ENCODE measurements at places on chromosomes 2 and 18. TPM values are rescaled to one million over a fixed set of nuclear protein-coding genes. Genes with fewer than 3 reads are reported as not detected.
A peak's percentile ranks its signal among the peaks of the same experiment; 100 is the strongest.

The SPRED2 gene
- 4.8 TPM for total RNA-seq

The FLACC1 gene
- total RNA-seq: 10.8 TPM

The HOXD10 gene
- total RNA-seq: 14.4 TPM

The GKN2 gene
- total RNA-seq: 0.96 TPM

The LPIN2 gene
- total RNA-seq: 23.4 TPM

The UPP2 gene
- total RNA-seq: 0.24 TPM

The CHN1 gene
- 46.0 TPM for total RNA-seq

The TEKT4 gene
- total RNA-seq: 1.9 TPM

The NMS gene
- total RNA-seq: not detected

The MBOAT2 gene
- 34.2 TPM for total RNA-seq

The CROCC2 gene
- 3.1 TPM for total RNA-seq

The TMEFF2 gene
- total RNA-seq: 10.4 TPM

DNA sequence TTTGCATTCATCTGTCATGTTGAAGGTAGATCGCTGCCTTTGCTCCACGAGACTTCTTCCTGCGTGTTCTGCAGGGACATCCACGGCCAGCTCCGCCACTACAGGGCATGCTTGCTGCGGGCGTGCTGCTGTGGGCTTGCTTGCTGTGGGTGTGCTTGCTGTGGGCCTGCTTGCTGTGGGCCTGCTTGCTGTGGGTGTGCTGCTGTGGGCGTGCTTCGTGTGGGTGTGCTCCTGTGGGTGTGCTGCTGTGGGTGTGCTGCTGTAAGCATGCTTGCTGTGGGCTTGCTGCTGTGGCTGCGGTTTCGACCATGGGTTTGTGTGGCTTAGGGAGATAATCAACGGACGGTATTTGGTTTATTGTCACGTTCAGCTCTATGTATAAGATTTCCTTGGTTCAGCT, 161.3 kb upstream of the NFATC1 start:
- no peak for DNase-seq

DNA sequence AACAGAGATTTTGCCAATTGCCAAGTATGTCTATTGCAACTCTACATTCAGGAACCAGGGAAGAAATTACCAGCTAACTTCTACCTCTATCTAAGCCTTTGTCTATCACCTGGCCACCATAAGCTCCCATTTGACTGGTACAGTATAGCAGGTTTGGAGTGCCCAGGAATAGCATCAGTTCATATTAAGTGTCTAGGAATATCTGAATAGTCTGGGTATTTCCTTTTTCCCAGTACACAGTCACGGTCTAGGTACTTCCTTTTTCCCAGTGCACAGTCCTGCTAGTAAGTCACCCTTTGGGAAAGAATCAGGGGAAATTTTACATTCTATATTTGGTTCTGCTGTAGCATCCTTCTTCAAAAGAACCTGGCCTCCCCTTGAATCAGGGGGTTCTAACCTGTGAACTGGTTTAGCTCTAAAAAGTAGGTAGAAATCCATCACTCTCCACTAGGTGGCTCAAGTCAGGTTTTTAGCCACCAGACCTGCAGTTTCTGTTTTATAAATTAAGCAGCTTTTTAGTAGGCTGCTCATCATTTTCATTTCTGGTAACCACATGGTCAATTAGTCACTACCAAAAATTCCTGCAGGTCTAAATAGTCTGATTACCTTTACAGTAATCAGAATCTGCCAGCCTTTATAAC, 49.3 kb upstream of the DNAJC10 start:
- DNase-seq: no peak

DNA sequence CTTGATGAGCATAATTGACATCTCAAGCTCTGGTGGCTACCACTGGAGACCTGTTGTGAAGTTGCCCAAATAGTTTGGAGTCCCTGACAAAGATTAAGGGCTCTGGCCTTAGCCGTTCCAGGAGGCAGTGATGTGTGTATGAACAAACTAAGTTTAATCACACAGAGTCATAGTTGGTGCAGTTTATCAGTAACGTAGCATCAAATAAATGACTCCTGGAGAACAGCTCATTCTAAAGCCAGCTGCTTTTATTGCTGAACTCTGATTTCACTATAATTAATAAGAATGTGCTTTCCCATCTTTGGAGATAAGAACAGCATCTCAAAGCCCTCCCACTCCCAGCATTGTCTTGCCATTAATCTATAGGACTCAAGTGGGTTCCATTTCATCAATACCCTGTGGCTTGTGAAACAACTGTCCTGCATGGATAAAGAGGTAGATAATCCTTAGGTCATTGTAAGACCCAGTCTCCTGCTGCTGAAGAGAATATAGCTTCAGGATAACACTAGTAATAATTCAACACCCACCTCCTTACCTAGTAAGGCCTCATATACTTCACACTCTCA, 211.4 kb upstream of the THUMPD2 start:
- no peak for DNase-seq

- DNase-seq: no peak
These were observed 1.1 kb downstream of the TFCP2L1 start for GRCh38 chr2:121283670-121284462.

DNA sequence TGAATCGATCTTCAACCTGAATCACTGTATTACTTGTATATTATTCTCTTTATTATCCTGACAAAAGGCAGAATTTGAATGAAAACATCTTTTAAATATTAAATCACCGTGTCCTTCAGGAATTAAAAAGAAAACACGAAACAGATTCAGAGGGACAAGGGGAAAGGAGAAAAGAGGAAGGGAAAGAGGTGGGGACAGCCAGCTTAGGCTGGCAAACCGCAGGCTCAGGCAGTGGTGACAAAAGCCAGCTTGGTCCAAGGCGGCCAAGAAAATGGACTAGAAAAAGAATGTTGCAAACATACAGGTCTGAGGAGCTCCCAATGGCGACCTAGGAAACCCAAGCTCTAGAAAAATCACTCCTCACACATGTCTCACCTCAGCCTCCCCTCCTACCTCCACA, 6.8 kb downstream of the B4GALT6 start:
- no peak for DNase-seq

- DNase-seq: peak; percentile 46
These were observed 219.6 kb upstream of the RAB12 start for GRCh38 chr18:8389391-8390340.

- no peak for DNase-seq
These were observed 280.4 kb downstream of the ALPK2 start for GRCh38 chr18:58348517-58348916.

DNA sequence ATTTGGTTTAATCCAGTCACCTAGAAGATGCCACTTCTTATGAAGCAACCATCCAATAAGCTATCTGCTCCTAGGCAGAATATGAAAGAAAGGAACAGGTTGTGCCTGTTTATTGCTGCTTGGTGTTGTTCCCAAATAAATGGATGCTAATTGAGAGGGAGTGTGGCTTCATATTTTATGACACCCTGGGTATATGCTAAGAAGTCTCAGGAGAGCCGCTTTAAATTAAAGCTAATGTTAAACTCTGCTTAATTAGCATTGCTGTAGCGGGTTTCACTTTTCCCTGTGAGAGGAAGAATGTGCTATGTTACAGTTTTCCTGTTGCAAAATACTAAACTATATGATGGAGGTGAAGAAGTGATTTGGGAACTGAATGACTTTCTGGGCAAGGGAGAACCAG, 48.7 kb upstream of the TANK start:
- no peak for DNase-seq

- DNase-seq: peak; percentile 81
These were observed 7.6 kb downstream of the CTIF start for GRCh38 chr18:48546396-48546795.

GRCh38 chr2:197383825-197384224, 51.0 kb downstream of the SF3B1 start:
- DNase-seq: no peak

GRCh38 chr2:215767625-215768024, 245.7 kb downstream of the MREG start:
- no peak for DNase-seq

DNA sequence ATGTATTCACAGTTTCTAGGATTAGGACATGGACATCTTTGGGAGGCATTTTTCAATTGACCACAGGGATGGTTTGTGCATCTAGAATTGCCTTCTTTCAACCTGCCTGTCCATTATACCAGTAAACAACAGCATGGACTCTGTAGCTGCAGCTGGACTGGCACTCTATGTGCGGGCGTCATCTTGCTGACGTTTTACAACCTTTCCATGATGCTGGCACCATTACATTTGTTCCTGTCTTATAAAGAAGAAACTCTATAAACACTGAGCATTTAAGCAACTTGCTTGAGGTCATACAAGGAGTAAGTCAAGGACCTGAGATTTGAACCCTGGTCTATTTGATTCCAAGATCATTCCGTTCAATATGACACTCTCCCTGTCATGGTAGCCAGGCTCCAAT, 25.4 kb upstream of the IGFBP5 start:
- DNase-seq: no peak

DNA sequence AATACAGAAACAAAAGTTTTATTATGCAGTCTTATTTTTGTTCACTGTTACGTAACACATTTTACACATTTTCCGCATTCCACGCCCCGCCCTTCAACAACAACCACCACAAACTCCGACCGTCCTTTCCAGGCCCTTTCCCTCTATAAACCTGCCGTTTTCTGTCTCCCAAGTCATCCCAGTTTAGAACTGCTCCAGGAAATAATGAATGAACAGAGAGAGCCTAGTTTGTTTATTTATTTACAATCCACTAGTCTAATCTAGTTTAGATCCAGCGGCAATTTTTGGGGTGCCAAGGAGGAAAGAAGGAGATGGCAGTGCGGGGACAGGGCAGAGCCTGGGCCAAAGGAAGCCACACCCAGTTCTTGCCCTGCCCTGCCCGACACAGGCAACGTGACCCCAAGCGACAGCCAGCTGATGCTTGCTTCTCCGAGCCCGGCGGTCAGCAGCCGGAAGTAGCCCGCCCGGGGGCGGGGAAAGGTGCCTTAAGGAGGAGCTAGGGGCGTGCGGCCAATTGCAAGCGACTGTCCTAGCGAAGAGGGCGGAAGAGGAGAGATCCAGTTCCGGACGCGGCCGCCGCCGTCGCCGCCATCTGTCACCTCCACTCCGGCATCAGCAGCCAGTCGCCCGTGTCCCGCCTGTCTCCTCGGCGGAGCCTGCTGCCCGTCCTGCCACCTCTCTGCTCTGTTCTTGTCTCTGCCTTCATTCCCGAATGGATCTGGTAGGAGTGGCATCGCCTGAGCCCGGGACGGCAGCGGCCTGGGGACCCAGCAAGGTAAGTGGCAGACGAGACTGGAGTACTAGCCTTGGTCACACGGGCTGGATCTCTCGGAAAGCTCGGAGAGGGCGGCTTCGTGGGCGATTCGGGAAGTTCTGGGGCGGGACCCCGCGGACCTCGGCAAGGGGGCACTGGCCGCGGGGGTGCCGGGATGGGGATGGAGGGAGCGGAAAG, at the start of gene RIOK3:
Gene RIOK3 (plus strand): TSS at position 560 of the 952 bp plus-strand sequence. CDS start 153 bp downstream, at position 713.
- peak; percentile 98 for DNase-seq

- DNase-seq: no peak
These were observed 210.7 kb downstream of the MTX2 start for GRCh38 chr2:176479961-176480360.

DNA sequence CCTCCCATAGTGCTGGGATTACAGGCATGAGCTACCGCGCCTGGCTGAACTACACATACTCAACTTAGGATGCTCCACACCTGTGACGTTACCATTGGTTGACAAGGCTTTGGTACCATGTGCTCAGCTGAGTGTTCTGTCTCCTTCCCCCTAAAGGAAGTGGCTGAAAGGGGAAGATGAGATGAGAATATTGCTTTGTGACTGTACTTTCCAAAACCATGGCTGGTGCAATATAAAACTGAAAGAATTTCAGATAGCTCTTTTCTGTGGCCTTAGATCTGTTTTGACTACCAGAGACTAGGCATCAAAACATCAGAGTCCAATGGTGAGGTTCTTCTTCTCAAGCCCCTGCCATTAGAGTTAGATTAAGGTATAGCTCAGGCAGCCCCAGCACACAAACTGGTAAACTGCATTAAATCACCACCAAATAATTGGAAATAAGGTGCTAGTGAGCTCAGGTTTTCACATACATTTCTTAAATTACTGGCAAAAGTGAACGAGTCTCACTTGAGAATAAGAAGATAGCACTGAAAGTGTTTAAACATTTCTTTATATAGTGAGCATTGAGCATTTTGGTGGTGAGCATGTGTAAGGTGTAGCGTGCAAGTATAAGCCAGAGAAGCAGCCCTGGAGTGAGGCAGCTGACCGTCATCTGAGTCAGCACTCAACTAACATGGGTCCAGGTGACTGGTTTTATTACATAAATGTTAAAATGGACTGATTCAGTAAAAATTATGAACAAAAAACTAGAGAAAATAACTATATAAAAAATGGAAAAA, 113.5 kb upstream of the FZD5 start:
- DNase-seq: no peak

- DNase-seq: no peak
These were observed 89.2 kb downstream of the LIPG start for GRCh38 chr18:49651033-49651432.

Data from umbilical cord (tissue), 2 donors.